ENCODE measurements at places on chromosomes 12 and 14.

DNA sequence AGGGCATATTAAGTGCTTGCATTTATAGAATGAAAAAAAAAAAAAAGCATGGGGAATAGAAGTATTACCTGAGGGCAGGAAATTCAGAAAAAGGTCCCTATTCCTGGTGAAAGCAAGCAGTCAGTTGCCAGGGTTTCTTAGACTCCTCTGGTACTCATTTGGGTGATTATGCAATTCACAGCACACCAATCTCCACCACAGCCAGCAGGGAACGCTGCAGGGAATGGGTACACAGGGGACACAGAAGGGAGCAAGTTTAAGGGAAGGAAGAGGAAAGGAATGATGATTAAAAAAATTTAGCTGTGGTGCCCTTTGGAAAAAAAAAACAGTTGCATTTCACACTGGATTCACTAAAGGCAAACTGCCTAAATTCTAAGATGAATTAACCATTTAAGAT is 14.2 kb downstream of the BLTP3B start:
- no peak for DNase-seq

DNA sequence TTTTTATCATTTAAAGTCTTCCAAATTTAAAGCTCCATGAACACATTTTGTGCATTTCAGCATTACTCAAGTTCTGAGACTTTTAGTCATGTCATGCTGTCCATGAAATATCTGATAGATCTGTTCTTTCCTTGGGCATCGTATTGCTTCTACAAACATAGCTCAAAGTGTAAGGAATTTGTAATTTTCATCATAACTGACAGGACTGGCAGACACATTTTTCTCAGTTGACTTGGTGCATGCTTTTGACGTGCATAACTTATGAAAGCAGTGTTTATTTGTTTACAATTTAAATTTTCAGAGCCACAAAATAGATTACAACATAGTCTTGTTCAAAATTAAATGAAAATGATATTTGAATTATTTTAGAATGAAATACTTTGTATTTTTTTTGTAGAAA is 812.1 kb upstream of the NOVA1 start:
- no peak for DNase-seq

DNA sequence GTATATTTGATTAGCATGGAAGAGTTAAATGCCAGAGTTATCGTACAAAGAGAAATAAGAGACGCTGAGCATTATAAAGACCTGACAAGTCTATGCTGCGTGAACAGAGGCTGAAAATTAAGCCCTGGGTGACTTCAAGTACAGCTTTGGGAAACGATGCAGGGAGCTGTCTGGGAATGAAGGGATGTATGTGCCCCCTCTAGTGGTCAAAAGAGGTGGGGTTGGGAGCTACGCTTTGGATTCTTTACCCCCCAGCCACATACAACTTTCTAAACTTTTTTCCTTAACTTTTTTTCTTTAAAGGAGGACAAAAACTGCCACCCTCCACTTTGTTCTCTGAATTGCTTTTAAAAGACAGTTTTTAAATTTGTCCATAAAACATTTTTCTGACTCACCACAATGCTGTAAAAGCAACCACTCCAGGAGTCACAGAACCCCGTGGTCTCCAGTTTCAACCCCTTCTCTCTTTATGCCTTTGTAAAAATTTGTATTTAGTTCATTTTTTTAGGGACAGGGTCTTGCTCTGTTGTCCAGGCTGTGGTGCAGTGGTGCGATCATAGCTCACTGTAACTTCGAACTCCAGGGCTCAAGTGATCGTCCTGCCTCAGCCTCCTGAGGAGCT is 59.4 kb downstream of the ZNF664 start:
- DNase-seq = peak; percentile 22

DNA sequence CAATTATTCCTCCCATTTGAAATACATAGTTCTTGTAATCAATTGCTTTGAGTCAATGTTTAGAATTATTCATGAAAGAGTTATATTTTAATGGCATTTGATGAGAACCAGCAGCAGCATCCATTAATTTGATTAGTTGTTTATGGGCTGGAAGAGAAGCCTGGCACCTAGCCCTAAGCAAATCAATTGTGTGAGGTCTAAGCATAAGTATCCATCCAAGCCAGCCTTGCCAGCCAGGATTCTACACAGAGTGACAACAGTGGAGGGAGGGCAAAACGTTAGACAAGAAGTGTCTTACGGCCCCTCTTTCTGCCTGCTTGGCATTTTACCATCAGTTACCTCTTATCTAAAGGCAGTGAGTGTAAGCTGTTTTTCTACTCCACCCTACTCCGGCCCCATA is 478.5 kb downstream of the NELL2 start:
- DNase-seq = no peak

DNA sequence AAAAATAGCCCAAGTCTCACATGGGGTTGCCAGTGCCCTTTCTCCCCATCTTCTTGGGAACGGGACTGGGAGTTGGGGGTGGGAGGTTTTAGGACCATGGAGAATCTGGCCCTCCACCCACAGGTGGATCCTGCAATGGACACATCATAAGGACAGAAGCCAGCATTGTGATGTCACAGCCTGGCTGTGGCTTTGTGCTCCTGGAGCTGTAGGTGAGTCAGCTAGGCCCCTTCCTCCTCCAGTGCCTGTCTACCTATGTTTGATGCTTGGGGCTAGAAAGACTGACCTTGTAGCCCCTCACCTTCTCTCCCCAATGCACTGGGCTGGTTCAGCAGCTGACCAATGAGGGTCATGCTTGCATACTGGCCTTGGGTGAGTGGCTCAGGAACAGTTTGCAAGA is at the start of gene CCDC197:
Gene CCDC197, plus strand, starts transcription at position 220 of the 400 bp plus-strand sequence. CDS start 831 bp downstream, outside the sequence.
- no peak for DNase-seq

DNA sequence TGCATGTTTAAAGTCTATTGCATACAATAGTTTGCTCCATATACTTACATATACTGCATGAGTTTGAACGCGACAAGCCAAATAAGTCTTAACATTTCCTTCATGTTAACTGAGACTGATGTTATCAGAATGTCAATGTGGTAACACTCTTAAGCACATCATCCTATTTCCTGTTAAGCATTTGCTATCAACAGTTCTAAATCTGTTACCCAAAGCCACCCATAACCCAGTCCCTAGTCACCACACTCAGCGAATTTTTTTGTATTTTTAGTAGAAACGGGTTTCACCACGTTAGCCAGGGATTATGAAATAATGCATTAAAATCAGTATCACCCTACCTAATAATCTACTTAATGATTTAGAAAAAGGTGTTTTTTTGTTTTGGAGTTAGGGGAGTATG is 39.4 kb downstream of the HNRNPC start:
- DNase-seq = peak; percentile 63

GRCh38 chr12:89991807-89992590 is 283.4 kb upstream of the ATP2B1 start:
- no peak for DNase-seq

- DNase-seq = no peak
Observed at GRCh38 chr12:41437563-41437962, 249.4 kb downstream of the PDZRN4 start.

- DNase-seq = peak; percentile 92
Observed at GRCh38 chr12:105330283-105330930, at the start of gene C12orf75. TSS of gene C12orf75 (plus strand) at chr12:105330691. CDS start at chr12:105330892, 201 bp downstream.

DNA sequence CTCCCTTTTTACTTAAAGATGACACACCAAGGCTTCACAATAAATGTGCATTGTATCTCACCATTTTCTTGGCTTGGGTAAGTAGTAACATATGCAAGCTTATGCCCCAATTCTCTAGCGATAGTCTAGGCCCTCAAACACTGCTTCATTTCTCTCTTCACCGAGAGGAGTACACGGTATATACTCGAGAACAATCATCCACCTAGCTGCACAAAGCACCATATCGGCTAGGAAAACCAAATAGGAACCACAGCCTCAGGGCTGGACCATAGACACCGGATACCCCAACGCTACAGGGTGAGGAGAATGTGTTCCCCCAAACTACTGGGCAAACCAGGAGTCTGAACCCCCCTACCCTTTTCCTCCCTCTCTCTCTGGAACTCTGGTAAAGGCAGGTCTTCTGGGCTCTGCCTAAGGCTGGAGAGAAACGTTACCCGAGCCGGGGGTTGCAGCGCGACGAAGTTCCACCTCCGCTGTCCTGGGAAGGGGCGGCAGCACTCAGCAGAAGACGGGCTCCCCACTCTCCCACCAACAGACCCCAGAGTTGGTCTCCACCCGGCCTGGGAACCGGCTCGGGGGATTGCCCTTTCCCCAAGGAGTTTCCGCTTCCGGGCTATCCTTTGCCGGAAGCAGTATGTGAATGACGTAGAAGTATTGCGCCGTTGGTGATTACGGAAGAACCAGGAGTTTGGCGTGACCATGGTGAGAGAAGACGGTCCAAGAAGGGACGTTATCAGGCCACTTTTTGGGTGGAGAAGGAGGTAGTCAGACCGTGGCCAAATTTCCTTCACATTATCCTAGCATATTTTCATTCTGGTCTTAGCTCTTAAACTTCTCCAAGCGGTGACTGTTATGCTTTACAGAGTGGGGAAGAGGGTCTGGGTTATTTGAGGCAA is at the start of the genes AREL1 and FCF1:
Gene AREL1, minus strand, starts transcription at position 582 of the 896 bp plus-strand sequence. CDS start 27,465 bp downstream, outside the sequence.
Gene FCF1, plus strand, starts transcription at position 646 of the 896 bp plus-strand sequence. Its CDS starts 54 bp downstream, at position 700.
- DNase-seq = peak; percentile 84

DNA sequence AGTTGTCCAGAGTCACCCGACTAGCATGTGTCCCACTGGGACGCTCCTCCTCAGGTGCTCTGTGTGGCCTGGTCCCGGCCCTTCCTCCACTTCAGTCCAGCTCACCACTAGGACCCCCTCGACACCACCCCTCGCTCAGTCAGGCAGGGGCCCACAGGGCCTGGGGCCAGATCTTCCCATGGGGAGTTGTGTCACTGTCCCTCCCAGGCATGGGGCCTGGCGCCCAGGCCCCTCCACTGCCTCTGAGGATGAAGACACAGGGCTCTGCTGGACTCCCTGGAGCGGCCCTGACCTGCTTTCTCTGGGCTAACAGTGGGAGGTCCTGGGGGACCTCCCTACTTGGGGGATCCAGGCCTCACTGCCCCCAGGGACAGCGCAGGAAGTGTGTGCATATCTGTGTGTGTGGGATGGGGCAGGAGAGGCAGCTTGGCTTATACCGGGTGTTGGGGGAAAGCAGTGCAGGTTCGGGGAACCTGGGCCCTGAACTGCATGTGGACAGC is 43.8 kb downstream of the KRT80 start:
- no peak for DNase-seq

Data from CD4-positive, alpha-beta T cell treated with Interleukin-1 beta for 1 hour (primary cell).